ENCODE measurements at places on chromosomes 16 and 17.

- no peak for DNase-seq
These were observed 96.5 kb downstream of the ANKRD11 start for GRCh38 chr16:89393738-89394406.

GRCh38 chr17:978103-979093 lies 1.2 kb downstream of the NXN start:
- DNase-seq = no peak

GRCh38 chr17:58170622-58171021 lies 3.8 kb downstream of the OR4D2 start:
- DNase-seq = no peak

GRCh38 chr17:76578376-76578775 lies 7.3 kb downstream of the ST6GALNAC2 start:
- no peak for DNase-seq

Data from stimulated activated CD4-positive, alpha-beta T cell treated with anti-CD3 and anti-CD28 coated beads, Interleukin-1b, Interleukin-23, amount 100 ng/mL, for 48 hours (primary cell).